ENCODE measurements at places on chromosomes 1 and 21.

DNA sequence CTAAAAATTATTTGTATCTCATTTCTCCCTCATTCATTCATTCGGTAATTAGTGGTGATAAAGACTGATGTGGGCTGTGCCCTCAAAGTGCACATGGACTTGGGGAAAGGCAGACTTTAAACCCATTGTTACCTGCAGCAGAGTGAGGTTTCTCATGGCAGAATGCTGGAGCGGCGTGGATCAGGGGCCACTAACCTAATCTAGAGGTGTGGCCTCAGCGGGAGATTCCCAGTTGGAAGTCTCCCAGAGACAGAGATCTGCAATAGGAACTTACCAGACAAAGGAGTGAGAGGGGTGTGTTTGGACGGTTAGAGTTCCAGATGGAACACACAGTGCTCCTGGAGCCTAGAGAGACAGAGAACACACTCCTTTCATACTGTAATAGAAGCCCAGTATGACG is 73.5 kb downstream of the VPS26C start:
- no peak for DNase-seq

DNA sequence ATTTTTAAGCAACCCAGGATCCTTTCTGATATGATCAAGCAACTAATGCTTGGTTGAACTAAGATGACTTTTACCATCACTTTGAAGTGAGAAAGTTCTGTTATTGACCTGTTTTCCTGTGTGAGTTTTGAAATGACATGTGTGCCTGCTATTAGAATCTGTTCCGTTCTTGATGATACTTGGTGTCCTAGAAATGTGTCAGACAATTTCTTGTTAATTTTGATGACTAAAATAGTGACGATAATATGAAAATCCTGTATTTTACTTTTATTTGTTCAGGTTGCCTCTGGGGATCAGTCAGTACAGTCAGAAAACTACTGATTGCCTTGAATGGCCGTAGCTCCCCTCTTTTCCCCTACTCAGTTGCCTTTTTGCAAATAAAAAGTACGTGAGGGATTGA is 228.0 kb downstream of the RYR2 start:
- DNase-seq, result no peak

- DNase-seq, result no peak
Observed at GRCh38 chr21:44885615-44886014, 12.1 kb upstream of the PTTG1IP start.

DNA sequence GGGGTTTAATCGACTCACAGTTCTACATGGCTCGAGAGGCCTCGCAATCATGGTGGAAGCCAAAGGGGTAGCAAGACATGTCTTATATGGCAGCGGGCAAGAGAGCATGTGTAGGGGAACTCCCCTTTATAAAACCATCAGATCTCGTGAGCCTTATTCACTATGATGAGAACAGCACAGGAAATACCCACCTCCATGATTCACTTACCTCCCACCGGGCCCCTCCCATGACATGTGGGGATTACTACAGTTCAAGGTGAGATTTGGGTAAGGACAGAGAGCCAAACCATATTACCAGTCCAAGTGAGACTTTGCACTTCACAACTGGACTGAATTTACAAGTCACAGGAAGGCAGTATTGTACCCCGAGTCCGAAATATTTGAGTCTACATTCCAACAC is 73.9 kb upstream of the ANGPTL1 start:
- DNase-seq, result no peak

DNA sequence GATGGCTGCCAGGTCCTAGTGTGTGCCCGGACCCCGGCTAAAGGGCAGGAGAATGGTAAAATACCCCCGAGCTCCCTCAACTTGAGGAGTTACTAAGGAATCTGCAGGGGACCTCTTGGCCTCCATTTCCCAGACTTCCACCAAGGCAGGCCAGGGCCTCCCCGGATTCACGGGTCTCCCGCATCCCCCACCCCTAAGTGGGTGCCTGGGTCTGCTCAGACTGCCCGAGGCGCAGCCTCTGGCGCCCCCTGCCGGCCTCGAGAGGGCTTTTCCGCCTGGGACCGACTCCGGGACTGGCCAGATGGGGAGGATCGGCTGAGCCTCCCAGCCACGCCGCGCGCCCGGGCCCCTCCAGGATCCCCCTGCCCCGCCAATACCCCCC is 1.7 kb downstream of the PLEKHG5 start:
- DNase-seq, result peak; percentile 75

- no peak for DNase-seq
Observed at GRCh38 chr1:180934563-180934962, 21.9 kb downstream of the KIAA1614 start.

DNA sequence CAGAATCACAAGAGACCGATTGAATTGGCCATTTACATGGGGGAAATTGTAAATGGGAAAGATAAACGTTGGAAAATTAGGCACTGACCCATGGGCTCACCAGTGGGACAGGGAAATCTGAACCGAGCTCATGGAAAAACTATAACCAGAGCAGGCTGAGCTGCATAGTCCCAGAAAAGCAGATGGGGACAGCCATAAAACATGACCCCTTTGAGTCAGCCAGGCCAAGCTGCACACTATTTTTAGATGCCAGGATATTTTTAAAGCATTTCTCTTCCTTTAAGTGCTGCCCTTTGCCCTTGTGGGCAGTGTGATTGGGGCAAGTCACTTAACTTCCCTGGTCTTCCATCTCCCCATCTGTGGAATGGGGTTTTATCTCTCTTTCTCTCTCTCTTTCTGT is 184.1 kb downstream of the FOXD2 start:
- DNase-seq, result no peak

- no peak for DNase-seq
Observed at GRCh38 chr1:190391582-190391981, 86.1 kb downstream of the BRINP3 start.

DNA sequence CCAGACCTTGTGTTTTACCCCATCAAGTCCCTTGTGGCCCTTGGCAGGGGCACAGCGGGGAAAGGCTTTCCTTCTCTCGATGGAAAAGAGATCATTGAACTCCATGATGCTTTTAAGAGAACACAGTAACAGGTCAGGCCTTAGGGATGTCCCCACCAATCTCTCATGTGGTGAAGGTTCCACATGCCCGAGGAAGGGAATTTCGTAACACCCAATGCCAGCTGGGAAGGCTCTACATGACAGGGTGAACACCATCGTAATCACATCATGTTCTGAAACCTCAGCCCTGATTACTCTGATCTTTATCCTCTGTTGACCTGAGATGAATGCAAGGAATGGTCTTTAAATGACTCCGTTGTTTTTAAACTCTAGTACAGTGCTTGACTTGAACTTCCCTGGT is 105.5 kb upstream of the SPAG17 start:
- no peak for DNase-seq

DNA sequence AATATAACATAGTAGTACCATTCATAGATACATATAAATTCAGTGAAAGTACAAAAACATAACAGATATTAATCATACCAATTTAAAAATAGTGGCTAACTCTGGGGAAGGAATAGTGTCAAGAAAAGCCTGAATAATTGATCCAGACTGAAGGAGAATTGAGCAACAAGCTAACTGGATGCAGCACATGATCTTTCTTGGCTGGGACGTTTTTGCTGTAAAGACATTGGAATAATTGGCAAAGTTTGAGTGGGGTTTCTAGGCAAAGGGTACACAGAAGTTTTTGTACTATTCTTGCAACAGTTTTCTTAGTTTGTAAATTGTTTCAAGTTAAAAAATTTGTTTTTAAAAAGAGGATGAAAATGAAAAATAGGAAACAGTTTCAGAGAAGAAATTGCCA is 2.6 kb upstream of the SH3GLB1 start:
- no peak for DNase-seq

- peak; percentile 16 for DNase-seq
Observed at GRCh38 chr1:165365341-165365740, 8.8 kb upstream of the LMX1A start.

GRCh38 chr1:4027492-4028138 is 127.5 kb upstream of the C1orf174 start:
- DNase-seq, result no peak

DNA sequence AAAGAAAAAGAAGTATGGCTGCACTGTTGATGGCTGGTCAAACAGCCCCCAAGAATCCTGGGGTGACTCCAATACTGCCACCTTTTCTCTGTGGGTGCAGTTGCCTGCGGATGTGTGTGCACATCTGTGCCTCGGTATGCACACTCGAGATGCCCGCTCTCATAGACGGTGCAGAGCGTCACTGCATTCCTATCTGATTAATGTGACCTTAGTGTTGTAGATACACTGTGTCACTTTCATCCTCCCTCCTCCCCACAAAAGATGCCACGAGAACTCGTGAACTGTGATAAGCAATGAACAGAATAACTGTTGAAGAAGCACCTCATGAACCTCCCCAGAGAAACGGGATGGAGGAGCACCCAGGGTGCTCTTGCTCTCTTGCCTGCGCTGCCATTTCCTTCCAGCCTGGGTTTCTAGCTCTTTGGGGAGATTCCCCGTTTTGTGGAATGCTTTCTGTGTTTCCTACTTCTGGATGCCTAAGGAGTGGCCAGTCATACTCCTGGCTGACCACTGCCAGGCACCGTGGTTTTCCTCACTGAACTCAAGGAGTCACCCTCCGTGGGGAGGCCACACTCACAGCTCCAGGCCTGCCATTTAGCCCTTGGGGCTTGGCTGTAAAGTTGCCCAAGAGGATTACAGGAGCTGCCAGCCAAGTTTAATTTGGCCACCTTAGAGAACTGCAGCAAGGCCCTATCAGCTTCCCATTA is 32.0 kb downstream of the NTPCR start:
- DNase-seq, result no peak

DNA sequence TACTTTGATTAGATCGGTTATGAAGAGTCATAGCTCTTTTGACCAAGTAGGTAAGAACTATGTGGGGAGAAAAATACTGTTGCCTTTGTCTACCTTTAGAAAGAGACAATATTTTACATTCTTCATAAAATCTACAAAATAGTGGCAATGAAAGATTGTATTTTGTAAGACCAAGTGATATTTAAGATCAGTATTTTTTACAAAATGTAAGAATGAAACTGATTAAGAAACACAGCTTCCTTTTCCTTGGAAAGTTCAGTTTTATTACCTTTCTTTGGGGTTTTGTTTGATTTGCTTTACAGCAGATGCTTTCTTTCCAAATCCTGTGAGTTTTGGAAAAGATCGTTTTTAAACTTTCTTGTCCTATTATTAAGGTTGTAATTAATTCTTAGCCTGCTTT is 69.8 kb downstream of the SLC35A3 start:
- DNase-seq, result no peak

- DNase-seq, result no peak
Observed at GRCh38 chr1:31482482-31483011, 69.5 kb downstream of the SERINC2 start.

DNA sequence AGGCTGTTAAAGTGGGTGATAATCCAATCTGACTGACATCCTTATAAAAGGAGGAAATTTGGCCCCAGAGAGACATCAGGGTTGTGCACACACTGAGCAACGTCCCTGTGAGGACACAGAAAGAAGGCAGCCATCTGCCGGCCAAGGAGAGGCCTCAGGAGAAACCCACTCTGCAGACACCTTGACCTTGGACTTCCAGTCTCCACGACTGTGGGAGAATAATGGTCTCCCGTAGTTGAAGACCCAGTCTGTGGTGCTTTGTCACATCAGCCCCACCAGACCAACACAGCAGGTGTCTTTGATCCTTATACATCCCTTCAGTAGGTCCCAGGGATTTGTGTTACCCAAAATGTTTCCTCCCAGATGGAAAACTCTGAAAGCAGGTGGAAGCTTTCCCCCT is 4.2 kb upstream of the DNAJC28 start:
- no peak for DNase-seq

DNA sequence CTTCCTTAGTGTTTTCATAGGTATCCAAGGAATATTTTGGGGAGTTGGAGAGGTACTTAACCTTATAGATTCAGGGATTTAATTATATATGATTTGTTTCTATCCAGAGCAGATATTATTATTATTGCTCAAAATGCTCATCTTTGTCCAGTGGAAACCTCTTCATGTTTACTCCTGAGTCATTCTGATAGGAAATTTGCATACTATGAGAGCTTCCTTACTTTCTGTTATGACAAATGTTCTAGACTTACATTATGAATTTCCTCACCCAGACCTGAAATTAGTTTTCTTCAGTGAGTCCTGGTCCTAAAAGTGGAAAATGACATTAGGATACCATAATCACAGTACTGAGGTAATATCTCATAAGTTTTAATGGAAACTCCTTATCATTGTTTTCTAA is 57.5 kb upstream of the PLPPR5 start:
- DNase-seq, result no peak

GRCh38 chr1:28830814-28831213 is 18.8 kb downstream of the OPRD1 start:
- DNase-seq, result peak; percentile 63

GRCh38 chr1:9688599-9688998 is 37.1 kb downstream of the PIK3CD start:
- DNase-seq, result no peak

GRCh38 chr21:42614811-42615351 is 38.5 kb upstream of the PDE9A start:
- DNase-seq, result no peak

DNA sequence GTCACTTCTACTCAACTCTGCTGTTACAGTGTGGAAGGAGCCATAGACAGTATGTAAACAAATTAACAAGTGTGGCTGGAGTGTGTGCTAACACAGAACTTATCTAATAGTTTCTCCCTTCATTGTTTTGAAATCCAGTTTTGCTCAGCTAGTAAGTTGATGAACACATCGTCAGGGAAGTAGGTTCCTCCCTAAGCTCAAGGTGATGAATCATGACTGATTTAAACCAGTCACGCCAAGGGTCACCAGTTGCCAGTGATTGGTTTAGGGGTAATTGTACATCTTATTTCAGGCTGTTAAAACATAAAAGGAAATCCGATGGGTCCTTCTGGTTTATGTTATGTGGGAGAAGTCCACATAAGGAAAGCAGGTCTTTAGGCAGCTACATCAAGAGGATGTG is 97.0 kb upstream of the CHODL start:
- no peak for DNase-seq

- DNase-seq, result no peak
Observed at GRCh38 chr1:204465546-204466415, 28.8 kb downstream of the PIK3C2B start.

DNA sequence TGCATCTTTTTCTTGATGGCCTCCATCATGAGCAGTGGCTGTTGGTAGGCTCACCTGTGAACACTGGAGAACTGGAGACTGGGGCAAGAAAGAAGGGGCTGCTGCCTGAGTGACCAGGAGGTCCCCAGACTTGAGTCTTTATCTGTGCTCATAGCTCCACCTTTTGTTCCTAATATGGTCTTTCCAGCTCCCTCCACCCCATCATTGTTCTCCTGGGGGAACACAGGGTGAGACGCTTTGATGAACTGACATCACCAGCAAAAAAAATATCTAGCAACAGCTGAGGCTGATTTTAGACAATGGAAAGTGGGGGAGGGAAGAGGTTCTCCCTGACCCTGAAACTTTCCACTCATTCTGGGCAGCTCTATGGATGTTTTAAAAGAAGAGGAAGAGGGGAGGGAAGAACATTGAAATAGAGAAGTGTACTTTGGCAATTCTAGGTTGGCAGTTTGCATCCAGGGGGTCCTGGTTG is at the start of gene TPM3:
TPM3 (minus strand) TSS at position 111 of the 472 bp plus-strand sequence; CDS start at position 29, 82 bp downstream.
- DNase-seq, result no peak

- DNase-seq, result no peak
Observed at GRCh38 chr1:231233735-231234417, 7.1 kb upstream of the GNPAT start.

GRCh38 chr1:225848030-225848955 is 33.9 kb downstream of the TMEM63A start:
- DNase-seq, result no peak

GRCh38 chr1:24965571-24965930 is 35.5 kb upstream of the RUNX3 start:
- no peak for DNase-seq

Measured in NCI-H2081 (cell line).